Germinal center (tissue), 1 donor: ENCODE measurements at places on chromosomes 7 and 10.

GRCh38 chr7:82348251-82348650 lies 95.3 kb downstream of the CACNA2D1 start:
- no peak for DNase-seq

DNA sequence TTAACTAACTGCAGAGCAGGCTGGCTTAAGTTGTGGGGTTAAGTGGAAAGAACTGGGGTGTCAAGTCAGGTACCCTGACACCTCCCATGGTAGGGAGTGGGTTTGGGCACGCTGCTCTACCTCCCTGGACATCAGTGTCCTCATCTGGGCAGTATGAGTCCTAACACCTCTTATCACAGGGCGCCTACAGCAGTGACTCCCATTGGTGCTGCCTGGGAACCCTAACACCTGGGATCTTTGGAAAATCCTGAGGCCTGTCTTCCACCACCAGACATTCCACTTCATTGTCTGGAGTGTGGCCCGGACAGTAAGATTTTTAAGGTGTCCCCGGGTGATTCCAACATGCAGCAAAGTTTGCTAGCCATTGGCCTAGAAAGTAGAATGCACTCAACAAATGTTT lies 239.1 kb downstream of the SKAP2 start:
- DNase-seq, result no peak

- no peak for DNase-seq
Measured at GRCh38 chr10:132322586-132323048, 9.4 kb upstream of the LRRC27 start.

GRCh38 chr10:101961591-101962498 lies 94.1 kb downstream of the ARMH3 start:
- DNase-seq, result no peak

- no peak for DNase-seq
Measured at GRCh38 chr7:104162081-104162480, 45.7 kb downstream of the ORC5 start.

DNA sequence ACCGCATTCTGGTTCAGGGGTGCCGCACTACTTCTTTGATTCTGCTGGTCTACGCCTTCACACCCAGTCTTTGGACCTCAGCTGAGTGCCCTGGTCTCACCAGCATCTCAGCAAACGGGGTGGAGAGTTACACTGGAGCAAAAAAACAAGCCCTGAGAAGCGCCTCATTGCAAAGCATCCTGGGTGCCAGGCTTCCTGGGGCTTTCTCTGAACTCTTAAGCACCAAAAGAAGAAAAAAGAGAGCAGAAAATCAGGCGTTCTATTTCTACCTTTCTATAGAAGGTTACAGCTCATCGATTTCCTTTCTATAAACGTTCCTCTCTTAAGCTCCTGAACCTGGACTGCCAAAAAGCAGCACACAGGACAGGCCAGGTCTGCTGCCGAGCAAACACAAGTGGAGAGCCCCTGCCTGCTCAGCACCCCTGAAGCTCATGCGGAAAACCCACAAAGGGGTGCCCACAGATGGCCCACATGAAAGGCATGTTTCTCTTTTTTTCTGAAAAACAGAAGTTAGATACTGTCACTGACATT lies 217.9 kb downstream of the SFMBT2 start:
- DNase-seq, result peak; percentile 55

DNA sequence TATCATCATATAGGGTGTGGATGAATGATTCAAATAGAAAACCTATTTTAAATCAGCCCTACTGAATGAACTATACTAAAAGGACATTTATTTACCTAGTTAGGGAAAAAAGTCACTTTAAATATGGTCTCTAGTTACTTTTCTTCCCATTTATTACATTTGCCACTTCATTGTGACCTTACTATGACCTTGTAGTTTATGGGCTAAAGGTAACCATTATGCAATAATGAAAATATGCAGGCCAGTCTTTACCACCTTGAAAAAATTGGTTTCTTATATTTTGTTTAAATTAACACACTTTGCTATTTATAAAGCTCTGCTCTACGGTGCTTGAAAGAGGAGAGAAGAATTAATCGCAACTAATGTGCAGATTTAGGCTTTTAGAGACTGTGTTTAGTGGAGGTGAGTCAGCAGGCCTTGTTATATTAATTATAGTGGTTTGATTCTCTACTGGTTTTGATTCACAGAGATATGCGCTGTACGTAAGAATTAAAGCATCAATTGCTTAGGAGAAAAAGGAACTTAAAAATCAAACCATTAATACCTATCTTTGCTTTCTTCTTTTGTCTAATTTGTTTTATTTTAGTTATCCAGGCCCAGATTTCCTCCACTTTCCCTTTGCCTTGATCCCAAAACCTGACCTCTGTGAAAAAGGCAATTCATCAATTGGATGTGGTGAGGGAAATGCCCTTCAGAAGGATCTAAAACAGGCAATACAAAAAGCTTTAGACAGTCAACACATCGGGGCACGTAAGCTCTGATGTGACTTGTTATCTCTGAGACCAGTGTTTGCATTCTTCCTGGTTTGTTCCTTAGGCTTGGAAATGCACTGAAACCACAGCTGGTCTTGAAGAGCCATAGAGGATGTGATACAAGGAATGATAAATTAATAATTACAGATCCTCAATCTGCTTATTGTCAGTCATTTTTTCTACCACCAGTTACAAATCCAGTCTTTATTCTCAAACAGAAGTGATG lies 141.2 kb upstream of the HDAC9 start:
- DNase-seq, result no peak

GRCh38 chr7:117067340-117067739 lies 114.0 kb downstream of the ST7 start:
- DNase-seq, result no peak

- DNase-seq, result no peak
Measured at GRCh38 chr7:81725812-81726127, 44.1 kb downstream of the HGF start.

GRCh38 chr10:21315645-21316220 lies 209.7 kb downstream of the SKIDA1 start:
- no peak for DNase-seq

- no peak for DNase-seq
Measured at GRCh38 chr7:143979359-143979758, 20.8 kb upstream of the OR6B1 start.

GRCh38 chr10:77505431-77506334 lies 131.9 kb downstream of the KCNMA1 start:
- no peak for DNase-seq

- no peak for DNase-seq
Measured at GRCh38 chr7:14630048-14630447, 272.5 kb downstream of the DGKB start.
